Anterior cingulate cortex (tissue), 58 donors: ENCODE measurements at places on chromosomes 1 and 21.

DNA sequence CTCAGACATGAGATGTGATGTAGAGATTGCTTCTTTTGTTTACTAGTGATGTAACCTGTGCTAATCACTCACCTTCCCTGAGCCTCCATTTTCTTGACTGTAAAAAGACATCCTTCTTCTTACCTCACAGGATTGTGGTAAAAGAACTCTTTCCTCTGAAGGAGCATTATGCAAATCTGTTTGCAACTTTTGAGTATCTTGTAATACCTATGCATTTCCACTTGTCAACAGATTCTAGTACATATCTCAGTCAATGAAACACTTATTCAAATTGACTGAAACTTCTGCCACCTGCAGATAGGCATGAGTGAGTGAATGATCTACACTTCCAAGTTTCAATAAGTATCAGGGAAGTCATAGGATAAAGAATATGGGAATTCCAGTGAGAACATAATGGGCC lies 174.7 kb downstream of the HHIPL2 start:
- no peak for DNase-seq

- no peak for DNase-seq
Observed at GRCh38 chr1:90220941-90221693, 226.2 kb downstream of the ZNF326 start.

GRCh38 chr1:37498872-37499617 lies 15.5 kb downstream of the MEAF6 start:
- DNase-seq: no peak

DNA sequence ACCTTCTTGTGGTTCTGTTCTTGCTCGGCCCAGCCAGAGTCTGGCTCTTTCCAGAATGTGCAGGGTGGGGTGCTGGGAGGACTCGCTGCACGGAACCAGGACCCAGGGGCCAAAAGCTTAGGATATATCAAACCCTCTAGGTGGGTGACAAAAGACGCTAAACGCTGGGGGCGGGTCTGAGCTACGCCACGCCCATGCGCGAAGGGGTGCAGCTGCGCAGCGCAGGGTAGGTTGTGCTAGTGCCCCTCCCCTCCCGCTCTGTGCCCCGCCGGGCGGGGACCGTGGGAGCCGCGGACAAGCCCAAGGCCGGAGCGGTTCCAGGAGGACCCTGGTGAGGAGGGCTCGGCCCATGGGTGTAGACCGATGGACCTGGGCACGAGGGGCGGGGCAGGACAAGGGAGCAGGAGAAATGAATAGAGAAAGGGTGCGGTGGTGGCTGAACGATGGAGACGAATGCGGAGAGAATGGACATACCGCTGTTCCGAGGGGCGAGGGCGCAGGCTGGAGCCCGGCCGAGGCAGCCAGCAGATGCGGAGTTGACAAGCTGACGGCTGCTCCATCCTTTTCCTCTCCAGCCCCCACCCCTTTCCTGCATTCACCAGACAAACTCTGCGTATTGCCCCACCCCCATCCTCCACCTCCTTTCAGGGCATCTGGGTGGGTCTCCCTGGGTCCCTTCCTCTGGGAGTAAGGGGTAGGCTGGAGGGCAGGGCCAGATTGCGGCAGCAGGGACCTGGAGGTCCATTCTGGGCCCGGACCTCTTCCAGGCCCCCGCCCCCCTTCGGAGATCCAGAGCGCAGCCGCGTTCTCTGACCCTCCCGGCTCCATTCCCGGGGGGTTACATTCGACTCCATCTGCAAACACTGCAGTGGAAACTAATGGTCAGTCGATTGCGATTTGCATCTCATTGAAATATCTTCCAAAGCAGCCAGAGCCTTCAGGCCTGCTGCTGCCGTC lies at the start of gene RUSC1:
RUSC1 (plus strand) TSS at position 234 of the 957 bp plus-strand sequence. CDS start 880 bp downstream, outside the sequence.
- peak; percentile 88 for DNase-seq

GRCh38 chr1:156643778-156644092 lies 1.8 kb downstream of the BCAN start:
- DNase-seq: no peak

DNA sequence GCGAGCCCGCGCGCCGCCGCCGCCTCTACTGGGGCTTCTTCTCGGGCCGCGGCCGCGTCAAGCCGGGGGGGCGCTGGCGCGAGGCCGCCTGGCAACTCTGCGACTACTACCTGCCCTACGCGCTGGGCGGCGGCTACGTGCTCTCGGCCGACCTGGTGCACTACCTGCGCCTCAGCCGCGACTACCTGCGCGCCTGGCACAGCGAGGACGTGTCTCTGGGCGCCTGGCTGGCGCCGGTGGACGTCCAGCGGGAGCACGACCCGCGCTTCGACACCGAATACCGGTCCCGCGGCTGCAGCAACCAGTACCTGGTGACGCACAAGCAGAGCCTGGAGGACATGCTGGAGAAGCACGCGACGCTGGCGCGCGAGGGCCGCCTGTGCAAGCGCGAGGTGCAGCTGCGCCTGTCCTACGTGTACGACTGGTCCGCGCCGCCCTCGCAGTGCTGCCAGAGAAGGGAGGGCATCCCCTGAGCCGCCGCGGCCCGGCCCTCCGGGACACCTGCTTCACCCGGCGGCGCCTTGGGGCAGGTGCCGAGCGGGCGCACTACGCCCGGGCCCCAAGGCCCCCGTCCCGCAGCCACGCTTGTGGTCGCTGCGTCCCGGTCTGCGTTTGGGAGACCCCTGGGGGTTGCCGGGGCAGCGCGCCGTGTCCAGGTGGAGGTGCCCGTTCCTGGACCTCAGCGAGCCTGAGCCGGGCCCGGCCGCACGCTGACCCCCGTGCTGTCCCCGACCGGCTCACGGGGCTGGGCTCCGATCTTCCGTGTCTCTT lies 944 bp downstream of the B3GALT6 start:
- DNase-seq: no peak

GRCh38 chr1:183807549-183808168 lies 2.7 kb downstream of the RGL1 start:
- DNase-seq: no peak

- DNase-seq: no peak
Observed at GRCh38 chr1:230191079-230191804, 124.2 kb downstream of the GALNT2 start.

DNA sequence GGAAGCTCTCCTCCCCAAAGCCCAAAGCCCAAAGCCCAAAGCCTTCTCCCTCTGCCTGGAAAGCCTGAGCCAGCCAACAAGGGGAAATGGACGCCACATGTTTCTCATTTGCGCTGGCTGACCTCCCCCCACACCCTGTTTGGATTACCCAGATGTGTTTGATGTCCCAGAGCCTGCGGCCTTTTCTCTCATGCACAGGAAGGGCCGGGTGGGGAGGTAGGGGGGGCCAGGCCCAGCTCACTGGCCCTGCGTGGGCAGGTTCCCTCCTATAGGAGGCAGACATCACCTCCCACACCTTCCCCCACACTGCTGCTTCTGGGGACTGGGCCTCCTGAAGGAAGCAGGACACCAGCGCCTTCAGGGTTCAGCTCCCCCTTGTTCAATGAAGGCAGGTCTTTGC lies 116.3 kb downstream of the NAV1 start:
- DNase-seq: no peak

DNA sequence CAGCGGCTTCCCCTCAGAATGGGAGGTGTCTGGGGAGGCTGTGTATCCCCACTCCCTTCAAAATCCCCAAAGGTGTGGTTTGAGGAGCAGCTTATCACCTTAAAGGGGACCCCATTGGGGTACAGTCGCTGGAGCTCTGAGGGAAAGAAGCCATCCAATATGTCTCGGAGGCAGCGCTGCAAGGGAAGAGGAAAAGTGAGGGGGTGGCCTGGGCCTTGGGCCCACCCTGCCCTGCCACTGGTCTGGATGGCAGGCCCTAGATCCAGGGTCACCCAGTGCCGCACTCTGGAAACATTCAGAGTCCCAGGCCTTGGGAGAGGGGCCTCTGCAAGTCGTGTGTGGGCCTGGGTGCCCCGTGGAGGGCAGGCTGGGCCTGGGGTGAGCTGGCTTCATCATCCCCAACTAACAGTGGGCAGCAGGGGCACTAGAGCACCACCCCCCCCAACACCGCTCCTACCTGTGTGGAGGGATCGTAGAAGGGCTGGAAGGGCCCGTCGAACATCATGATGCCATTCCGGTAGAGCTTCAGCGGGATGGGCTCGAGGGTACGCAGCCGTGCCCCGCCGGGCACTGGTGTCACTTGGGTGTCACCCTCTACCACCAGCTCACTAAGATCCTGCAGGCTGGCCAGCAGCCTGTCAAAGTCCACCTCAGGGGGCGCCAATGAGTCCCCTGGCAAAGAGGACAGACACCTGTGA lies 5.6 kb downstream of the SH3BGRL3 start:
- DNase-seq: no peak

- DNase-seq: no peak
Observed at GRCh38 chr1:93871366-93871765, 7.6 kb downstream of the DNTTIP2 start.

DNA sequence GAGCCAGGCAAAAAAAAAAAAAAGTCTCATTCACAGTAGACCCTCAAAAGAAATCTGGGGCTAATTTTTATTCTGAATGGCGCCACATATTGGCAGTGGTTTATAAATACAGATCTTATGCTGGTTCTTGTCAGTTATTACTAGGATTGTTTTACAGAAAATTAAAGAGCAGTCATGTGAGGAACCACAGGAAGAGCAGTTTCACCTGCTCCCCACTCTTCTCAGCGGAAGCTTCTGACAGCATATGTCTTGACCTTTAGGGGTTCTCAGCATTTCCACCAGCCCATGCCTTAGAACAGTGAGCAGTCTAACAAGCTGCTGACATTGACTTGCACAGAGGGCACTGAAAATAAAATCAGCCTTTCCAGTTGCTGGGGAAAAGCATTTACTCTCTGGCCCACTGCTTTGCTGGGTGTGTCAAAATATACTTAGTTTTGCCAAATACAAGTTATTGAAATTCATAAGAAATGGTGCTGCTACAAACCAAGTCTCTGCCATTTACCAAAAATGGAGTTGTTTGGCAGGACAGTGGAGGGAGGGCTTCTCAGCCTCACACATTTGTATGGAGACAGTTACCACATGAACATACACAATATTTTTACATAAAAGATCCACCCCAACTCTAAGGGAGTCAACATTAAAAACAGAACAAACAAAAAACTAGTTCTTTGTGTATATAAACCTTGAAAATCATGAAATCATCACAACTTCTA lies 144.2 kb downstream of the SYT2 start:
- no peak for DNase-seq

DNA sequence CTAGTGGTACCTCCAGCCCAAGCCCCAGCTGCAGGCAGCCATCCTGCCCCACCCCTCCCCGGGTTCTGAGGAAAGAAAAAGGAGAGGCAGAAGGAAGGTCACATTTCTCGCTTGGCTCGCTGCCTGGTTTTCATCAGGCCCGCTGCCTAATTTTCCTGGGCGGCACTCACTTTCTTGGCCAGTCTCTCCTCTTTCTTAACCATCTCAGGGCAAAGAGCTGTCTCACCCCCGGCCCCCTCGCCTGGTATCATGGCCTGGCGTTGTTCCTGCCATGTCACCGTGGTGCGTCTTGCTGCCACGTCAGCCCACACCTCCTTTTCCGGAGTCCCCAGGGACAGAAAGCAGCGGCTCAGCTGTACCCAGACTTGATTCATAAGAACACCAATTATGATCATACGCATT lies 26.6 kb upstream of the CASZ1 start:
- DNase-seq: no peak

DNA sequence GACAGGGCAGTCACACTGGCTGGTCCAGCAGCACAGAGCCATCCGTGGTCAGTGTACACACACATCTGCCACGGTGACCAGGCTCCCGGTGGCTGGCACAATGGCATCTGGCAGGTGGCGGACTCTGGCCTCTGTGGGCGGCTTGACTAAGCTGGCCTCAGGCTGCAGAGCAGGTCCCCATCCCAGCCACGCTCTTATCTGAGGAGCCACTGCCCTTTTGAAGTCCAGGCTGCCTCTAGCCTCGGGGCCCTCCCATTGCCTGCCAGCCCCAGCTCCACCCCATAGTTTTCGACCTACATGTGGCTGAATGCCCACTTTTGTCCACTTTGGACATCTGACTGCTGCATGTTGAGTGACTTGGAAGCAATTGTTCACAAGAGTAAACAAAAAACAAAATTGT lies 29.9 kb upstream of the EDN2 start:
- DNase-seq: no peak

DNA sequence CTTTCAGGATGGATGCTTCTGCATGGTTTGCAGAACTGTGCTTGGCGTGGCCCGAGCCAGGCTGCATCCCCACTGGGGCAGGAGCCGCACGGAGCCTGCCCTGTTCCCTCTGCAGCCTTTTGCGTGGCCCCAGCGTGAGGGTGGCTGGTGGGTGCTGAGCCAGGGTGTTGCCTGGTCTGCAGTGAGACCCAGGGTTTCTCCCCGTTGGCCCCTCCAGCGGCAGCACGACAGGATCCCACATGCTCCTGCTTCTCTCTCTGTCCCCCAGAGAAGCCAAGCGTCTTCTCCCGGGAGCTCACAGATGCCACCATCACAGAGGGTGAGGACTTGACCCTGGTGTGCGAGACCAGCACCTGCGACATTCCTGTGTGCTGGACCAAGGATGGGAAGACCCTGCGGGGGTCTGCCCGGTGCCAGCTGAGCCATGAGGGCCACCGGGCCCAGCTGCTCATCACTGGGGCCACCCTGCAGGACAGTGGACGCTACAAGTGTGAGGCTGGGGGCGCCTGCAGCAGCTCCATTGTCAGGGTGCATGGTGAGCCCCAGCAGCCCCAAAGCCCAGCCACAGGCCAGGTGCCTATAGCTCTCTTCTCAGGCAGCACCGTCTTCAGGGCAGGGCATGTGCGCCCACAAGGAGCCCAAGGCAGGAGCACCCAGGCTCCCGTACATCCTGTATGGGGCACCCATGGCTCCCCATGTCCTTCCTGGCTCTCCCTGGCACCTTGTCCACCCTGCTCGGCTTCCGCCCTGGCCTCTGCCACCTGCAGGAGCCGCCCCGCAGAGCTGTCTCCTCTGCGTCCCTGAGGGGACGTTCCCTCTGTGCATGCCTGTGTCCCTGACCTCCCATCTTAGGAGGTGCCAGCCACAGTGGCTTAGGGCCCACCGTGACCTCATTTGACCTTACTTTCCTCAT lies 78.9 kb downstream of the OBSCN start:
- DNase-seq: no peak

DNA sequence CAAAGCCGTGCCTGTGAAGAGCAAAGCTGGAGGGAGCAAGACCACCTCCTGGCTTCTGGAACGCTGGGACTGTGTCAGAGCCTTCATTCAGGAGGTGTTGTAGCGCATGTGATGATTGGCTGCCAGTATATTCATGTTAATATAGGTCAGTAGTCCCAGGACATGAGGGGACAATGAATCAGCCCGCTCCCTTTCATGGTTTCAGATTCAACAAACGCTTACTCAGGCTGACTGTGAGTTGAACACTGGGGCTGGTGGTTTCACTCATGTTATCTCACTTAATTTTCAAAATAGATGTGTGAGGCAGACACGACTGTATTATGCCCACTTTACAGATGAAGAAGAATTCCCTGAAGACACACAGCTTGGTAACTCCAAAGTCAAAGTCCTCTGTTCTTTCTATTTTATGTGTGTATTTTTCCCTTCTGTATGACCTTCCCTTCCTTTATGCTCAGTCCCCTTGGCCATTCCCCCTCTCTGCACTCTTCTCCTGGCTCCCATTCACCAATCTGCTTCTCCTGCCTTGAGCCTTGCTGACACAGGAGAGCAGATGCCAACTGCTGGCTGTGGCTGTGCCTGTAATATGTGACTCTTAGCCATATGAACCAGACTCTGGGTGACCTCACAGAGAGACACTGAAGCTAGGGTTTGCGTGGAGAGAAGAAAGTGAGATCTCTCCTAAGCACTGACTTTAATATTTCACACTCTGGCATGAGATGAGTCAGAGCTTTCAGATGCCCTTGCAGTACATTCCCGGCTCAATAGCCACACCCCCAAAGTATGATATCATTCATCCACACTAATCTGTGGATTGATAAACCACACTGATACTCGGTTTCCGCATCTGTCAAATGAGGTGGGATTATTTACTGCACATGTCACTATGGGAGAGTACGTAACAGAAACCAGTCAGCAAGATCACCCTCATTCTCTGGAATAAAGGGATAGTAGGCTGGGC lies 31.4 kb upstream of the KIRREL1 start:
- no peak for DNase-seq
